Esophagus mucosa (tissue), 1 donor: ENCODE measurements at places on chromosomes 12 and 14.

- ATAC-seq = no peak
These were observed 60.7 kb upstream of the DCD start for GRCh38 chr12:54708826-54709225.

GRCh38 chr14:22607291-22607690 lies 9.2 kb downstream of the ABHD4 start:
- ATAC-seq = no peak

- no peak for ATAC-seq
These were observed 132.4 kb downstream of the GCH1 start for GRCh38 chr14:54769951-54770863.

DNA sequence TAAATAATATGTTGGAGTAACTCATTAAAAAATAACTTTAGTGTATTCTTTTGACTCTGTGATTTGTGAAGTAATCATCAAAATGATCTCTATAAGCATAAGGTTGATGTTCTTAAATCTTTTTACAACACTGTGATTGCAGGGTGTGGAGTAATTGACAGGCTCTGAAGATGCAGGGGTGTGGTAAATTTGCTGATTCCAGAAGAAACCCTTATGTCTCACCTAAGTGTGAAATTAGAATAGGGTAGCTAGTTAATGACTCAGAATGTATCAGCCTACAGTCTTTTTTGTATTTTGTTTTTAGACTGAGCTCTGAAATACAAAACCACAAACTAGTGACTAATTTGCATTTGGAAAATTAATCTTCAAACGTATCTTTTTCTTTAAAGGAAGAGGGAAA lies 5.9 kb downstream of the PRPF39 start:
- peak; percentile 93 for ATAC-seq

DNA sequence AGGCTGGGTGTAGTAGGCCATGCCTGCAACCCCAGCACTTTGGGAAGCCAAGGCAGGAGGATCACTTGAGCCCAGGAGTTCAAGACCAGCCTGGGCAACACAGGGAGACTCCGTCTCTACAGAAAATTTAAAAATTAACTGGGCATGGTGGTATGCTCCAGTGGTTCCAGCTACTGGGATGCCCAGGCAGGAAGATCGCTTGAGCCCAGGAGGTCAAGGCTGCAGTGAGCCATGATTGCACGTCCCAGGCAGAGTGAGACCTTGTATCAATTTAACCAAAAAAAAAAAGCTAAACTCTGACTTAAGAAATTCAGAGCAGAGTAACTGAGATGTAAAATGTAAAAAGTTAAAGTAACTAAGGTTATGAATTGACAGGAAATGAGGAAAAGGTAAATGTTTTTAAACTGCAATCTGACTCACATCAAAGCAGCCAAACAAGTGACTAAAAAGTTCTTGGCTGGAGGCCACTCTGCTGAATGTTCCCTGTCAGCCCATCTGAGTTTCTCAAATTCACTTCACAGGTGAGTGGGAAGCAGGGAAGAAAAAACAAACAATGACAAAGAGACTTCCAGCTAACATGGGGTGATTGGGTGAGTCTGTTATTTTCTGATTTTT lies 21.3 kb downstream of the PRKD1 start:
- no peak for ATAC-seq

GRCh38 chr12:106136263-106136662 lies 2.5 kb downstream of the NUAK1 start:
- no peak for ATAC-seq

DNA sequence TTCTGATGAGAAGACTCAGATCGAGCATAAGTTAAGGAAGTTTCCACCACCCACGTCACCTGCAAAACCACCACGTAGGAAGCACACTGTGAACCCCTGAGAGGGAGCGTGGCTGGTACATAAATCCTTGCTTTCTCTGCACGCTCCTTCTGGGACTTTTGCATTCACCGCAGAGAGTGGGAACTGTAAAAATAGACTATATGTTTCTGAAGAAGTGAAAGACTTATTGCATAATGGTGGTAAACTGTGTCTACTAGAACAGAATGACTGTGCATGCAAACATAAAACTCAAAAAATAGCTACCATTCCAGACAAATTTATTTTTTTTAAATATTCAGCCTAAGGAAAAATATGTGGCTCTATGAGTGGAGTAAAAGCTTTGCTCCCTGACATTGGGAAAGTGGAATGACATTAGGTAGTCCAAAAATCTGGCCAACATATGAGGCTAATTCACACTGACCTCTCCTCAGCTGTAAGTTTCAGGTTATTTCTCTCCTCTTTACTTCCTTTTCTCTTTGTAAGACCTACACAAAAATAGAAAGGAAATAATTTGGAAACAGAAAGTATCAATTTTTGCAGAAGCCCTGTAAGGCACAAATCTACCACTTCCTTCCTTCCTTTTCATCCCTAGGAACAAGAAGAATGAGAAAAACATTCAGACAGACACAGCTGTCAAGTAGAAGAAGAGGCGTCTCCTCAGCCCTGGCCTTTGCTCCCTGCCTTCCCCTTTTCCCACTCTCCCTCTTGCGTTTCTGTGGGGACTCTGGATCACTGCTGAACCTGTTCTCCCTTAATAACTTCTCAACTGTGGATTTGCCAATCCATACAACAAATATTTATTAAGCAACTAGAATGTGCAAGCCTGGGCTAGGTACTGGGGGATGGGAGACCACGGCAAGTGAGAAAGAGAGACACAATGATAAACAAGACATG lies 264.3 kb upstream of the FOXN3 start:
- no peak for ATAC-seq

DNA sequence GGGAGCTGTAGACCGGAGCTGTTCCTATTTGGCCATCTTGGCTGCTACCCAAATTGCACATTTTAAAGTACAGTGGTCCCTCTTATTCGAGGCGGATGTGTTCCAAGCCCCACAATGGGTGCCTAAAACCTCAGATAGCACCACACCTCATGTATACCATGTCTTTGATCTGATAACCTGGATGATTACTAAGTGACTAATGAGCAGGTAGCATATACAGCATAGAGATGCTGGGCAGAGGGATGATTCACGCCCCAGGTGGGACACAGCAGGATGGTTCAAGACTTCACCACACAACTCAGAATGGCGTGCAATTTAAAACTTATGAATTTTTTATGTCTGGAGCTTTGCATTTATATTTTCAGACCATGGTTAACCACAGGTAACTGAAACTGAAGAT lies 255.0 kb downstream of the AKAP6 start:
- ATAC-seq = no peak

DNA sequence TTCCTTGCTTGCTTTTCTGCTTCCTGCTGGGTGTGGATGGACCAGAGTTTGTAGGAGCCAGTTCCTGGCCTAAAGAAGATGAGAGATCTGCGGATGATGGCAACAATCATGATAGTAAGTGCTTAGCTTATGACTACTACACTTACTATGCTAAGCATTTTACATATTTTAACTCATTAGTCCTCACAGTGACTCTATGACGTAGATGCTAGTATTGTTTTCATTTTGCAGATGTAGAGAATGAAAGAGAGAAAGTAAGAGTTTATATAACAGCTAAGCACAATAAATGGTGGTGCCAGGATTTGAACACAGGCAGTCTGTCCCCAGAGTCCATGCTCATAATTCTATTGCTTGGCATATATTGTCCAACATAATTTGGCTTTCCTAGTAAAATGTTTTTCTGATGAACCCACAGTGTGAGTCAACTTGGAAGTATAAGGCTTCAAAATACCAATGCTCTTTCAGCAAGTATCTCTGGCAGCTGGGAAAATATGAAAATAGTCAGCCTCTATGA lies 363.2 kb upstream of the DDHD1 start:
- ATAC-seq = no peak

DNA sequence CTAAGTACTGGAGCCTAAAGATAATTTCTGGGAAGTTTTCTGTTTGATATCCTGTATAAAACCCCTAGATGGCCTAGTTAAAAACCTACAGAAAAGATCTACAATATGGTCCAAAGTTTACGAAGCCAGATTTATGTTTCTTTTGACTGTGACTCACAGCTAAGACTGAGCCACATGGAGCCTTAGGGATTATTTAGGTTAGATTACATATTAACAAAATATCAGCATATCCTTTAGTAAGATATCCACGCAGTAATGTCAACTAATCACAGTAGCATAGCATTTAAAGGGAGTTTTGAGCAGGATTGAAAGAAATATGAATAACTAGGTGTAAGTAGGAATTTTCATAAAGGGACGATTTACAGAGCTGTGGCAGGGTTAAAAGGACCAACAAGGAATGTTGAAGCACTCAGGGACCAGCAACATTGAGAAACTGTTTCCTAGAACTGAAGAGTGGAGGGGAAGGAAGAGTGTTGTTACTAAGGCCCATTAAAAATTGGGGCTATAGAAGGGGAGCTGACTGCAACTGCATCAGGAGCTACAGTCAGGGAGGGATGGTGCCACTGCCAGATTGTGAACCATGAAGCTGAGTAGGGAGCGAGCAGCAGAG lies 155.5 kb downstream of the DACT1 start:
- no peak for ATAC-seq

- ATAC-seq = peak; percentile 5
These were observed at the start of gene LTBP2 for GRCh38 chr14:74611650-74612349. LTBP2 (minus strand) TSS chr14:74612237; CDS start chr14:74611944, 293 bp downstream.

GRCh38 chr14:37253905-37254304 lies 56.2 kb downstream of the MIPOL1 start:
- no peak for ATAC-seq

GRCh38 chr14:71103662-71104484 lies 196.6 kb downstream of the PCNX1 start:
- ATAC-seq = peak; percentile 52

DNA sequence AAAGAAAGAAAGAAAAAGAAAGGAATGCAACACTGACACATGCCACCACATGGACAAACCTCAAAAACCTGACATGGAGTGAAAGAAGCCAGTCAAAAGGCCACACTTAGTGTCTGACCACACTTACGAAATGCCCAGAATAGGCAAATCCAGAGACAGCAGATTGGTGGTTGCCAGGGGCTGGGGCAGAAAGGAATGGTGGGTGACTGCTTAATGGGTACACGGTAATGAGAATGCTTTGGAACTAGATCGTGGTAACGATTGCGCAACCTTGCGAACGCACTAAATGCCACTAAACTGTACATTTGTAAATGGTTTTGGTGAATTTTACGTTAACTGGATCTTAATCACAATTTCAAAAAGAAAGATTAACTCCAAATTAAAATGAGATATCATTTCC lies 39.5 kb downstream of the SCARB1 start:
- no peak for ATAC-seq

- peak; percentile 72 for ATAC-seq
These were observed 65.1 kb upstream of the KTN1 start for GRCh38 chr14:55514819-55515490.

DNA sequence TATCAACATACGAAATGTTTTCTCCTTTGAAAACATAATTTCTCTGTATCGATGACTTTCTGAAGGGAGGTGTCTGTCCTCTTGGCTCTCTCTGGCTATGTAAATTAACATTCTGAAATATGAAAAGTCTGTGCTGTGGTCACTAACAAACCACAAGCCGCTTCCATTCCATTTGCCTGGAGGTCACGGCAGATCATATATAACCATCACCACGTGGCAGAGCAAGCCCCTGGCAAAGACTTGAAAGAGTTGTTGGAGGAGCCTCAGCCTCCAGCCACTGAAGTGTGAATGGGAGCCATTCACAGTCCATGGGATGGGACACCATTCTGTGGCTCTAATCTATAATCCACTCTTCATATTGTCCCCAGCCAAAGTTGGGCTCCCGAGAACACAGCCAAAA lies 39.6 kb downstream of the CDKL1 start:
- ATAC-seq = no peak

DNA sequence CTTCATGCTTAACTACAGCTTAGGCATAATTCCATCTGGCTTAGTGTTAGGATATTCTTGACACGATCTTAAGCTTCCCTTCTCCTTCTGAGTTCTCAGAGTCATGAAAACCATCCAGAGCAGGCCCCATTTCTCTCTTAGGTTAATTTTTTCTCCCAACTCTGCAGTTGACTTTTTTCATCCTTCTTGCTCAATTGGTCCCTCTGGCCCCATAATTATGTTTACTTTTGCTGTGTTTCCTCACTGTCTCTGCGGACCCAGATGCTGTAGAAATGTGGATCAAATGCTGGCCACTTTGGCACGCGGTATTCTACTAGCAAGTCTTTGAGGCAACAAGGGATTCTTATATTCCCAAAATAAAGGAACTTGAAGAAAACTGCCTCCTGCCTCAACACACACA lies 9.5 kb downstream of the TMEM132C start:
- no peak for ATAC-seq

DNA sequence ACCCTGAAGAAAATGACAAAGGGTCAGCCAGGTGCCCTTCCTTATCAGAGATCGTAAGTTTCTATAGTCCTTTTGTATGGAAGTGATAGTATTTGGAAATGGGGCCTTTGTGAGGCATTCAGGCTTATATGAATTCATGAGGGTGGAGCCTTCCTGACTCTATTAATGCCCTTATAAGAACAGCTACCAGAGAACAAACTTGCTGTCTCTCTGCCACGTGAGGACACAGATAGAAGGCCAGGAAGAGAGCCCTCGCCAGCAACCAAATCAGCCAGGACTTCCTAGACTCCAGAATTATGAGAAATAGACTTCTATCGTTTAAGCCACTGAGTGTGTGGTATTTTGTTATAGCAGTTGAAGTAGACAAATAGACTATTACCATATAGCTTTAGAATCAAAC lies 36.7 kb downstream of the TRMT5 start:
- ATAC-seq = no peak

- no peak for ATAC-seq
These were observed 212.1 kb upstream of the FKBP4 start for GRCh38 chr12:2582631-2583030.

- peak; percentile 22 for ATAC-seq
These were observed 48.9 kb upstream of the DLK1 start for GRCh38 chr14:100677554-100678468.

DNA sequence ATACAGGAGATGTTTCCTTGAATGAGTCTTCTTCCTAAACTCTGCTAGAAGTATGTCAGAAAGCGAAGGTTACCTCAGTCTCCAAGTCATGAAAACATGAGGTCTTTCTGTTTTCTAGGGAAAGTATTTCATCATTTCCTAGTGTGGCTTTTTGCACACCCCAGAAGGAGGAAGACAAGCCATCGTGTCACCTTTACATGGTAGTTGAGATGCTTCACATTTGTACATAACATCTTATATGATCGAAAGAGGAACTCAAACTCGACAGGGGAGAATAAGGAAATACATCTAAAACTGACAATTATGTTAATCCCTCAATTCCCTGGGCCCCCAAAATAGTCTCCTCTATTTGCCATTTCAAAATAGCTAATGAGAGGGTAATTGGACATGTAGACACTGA lies 214.1 kb upstream of the PLEKHG7 start:
- peak; percentile 28 for ATAC-seq

GRCh38 chr12:46773586-46774321 lies 52.0 kb downstream of the SLC38A4 start:
- no peak for ATAC-seq

- peak; percentile 58 for ATAC-seq
These were observed 78.7 kb downstream of the PPM1A start for GRCh38 chr14:60327447-60328331.
